Mucosa of gallbladder (tissue), 1 donor: ENCODE measurements at places on chromosomes 4 and X. TPM values are rescaled to one million over a fixed set of nuclear protein-coding genes. Genes with fewer than 3 reads are reported as not detected.

The ADH1B gene
- total RNA-seq = 144 TPM

The ZNF157 gene
- total RNA-seq = 0.29 TPM

The TIMP1 gene
- 574 TPM for total RNA-seq

The DHRSX gene
- 61.4 TPM for total RNA-seq

The TMEM144 gene
- total RNA-seq = 18.3 TPM

The CCNB3 gene
- total RNA-seq = 0.78 TPM

The MAGEB10 gene
- total RNA-seq = not detected

The MAGEB2 gene
- not detected for total RNA-seq

The AFM gene
- 0.35 TPM for total RNA-seq

The APLN gene
- 0.20 TPM for total RNA-seq

The MSANTD1 gene
- 1.2 TPM for total RNA-seq

The DRD5 gene
- total RNA-seq = not detected

The RBM41 gene
- total RNA-seq = 18.7 TPM

The CXCL11 gene
- not detected for total RNA-seq

The CFAP99 gene
- total RNA-seq = 1.3 TPM

The SPIN2A gene
- total RNA-seq = 1.2 TPM

The REPS2 gene
- total RNA-seq = 17.9 TPM

The BGN gene
- total RNA-seq = 204 TPM

The CITED1 gene
- total RNA-seq = not detected

The LYAR gene
- 4.2 TPM for total RNA-seq

The HS3ST1 gene
- 41.1 TPM for total RNA-seq

The DOK7 gene
- total RNA-seq = 7.4 TPM

The TMA16 gene
- total RNA-seq = 13.9 TPM

The RAI2 gene
- total RNA-seq = 45.7 TPM

The SYP gene
- total RNA-seq = 1.9 TPM

The CCNA2 gene
- total RNA-seq = 2.9 TPM

The ZCCHC12 gene
- total RNA-seq = 0.20 TPM

The XG gene
- 3.9 TPM for total RNA-seq

The NDP gene
- 0.23 TPM for total RNA-seq

The NEXMIF gene
- total RNA-seq = 1.0 TPM

The NELFA gene
- 34.2 TPM for total RNA-seq

The SLC9A7 gene
- 6.2 TPM for total RNA-seq

The CXXC4 gene
- 0.83 TPM for total RNA-seq

The UBA6 gene
- total RNA-seq = 38.0 TPM

The HERC6 gene
- total RNA-seq = 12.3 TPM

The NSG1 gene
- 1.6 TPM for total RNA-seq

The PAK3 gene
- total RNA-seq = 1.0 TPM

The MAGEA10 gene
- total RNA-seq = not detected

The TRIM60 gene
- total RNA-seq = not detected

The BEX1 gene
- total RNA-seq = 3.8 TPM

The QRFPR gene
- 0.17 TPM for total RNA-seq

The SPARCL1 gene
- total RNA-seq = 539 TPM

The AMTN gene
- total RNA-seq = not detected

The FAT4 gene
- 16.7 TPM for total RNA-seq

The XK gene
- total RNA-seq = 2.8 TPM

The DDX53 gene
- not detected for total RNA-seq

The CTAG2 gene
- total RNA-seq = not detected

The JAKMIP1 gene
- 0.37 TPM for total RNA-seq

The MTNR1A gene
- total RNA-seq = not detected

The KDR gene
- 24.0 TPM for total RNA-seq

The FTHL17 gene
- total RNA-seq = not detected

The CRMP1 gene
- total RNA-seq = 1.4 TPM

The GLRA2 gene
- total RNA-seq = not detected

The HPGD gene
- total RNA-seq = 37.2 TPM
